Effector memory CD4-positive, alpha-beta T cell (primary cell): ENCODE measurements at places on chromosomes 4 and X.

DNA sequence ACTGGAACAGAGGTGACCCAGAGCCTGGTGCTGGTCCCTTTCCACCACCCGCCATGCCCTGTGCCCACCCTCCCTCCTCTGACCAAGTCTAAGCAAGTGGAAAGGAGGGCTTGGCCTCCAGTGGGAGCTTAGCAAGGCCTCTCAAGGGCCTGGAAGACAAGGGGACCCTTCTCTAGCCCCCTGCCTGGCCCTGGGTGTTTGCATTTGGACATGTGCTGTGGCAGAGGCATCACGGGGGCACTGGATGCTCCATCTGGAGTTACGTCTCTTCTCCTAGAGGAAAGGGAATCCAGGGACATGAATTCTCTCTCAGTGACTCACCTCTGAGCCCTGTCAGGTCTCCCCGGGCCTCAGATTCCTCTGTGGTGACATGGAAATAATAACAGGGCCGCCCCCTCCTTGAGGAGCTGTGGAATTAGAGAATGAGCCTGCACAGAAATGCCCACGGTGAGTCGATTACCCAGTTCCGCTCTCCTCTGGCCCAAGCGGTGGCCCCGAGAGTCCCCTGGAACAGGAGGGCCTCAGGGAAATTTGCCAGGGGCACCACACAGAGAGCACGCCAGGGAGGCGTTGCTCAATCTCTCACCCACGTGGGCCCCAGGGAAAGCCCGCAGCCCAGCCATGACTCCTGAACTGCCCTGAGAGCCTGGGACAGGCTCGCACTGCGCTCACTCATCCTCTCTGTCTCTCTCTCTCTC, 189.6 kb downstream of the BCOR start:
- DNase-seq: no peak

- no peak for DNase-seq
Measured at GRCh38 chrX:9476810-9477575, 12.1 kb downstream of the TBL1X start.

GRCh38 chr4:146436423-146437162, 85.1 kb downstream of the SLC10A7 start:
- no peak for DNase-seq

DNA sequence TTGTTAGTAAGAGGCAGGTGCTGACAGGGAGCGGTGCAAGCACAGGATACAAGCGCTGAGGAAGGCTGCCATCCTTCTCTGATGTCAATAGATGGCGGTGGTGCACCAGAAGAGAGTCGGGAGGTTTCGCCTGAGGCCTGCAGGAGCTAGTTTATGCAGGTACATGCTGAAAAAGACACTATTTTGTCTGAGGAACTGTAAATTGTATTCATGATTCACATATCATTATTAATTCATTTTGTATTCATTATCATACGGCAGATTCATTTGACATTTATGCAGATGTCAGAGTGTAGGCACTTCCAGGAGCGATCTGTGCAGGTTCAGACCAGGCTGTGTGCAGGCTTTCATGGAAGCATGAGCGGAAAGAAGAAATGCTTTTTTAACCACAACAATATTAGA, 824.0 kb downstream of the STIM2 start:
- DNase-seq: no peak

DNA sequence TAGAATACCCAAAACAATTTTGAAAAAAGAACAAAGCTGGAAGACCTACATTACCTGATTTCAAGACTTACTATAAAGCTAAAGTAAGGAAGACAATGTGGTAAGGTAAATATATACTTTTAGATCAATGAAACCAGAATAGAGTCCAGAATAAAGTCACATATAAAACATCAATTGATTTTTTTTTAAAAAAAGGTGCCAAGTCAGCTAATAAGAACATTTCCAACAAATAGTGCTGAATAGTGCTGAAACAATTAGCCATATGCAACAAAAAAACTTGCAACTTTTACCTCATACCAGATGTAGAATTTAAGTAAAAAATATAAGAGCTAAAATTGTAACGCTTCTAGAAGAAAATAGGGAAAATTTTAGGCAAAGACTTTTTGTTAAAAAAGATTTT, 73.0 kb upstream of the PDHA1 start:
- DNase-seq: no peak

DNA sequence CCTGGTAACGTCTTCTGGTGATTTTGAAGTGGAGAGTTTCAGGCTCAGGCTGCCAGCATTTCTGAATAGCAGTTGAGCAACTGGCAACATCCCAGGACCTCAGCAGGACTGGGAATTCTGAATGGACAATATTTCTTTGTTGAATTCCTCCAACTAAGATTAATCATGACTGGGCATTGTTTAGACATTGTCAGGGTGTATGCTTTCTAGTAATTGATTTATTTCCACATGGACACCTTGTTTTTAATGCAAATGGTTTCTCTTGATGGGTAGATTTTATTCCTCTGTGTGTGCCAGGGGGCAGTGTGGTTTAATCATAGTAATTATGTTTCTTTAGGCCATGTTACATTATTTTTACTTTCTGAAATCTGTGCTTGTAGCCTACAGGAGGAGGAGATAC, 1004.7 kb upstream of the LCORL start:
- DNase-seq: no peak
